Liver (tissue), 10 donors: ENCODE measurements at places on chromosomes 5 and 9.

DNA sequence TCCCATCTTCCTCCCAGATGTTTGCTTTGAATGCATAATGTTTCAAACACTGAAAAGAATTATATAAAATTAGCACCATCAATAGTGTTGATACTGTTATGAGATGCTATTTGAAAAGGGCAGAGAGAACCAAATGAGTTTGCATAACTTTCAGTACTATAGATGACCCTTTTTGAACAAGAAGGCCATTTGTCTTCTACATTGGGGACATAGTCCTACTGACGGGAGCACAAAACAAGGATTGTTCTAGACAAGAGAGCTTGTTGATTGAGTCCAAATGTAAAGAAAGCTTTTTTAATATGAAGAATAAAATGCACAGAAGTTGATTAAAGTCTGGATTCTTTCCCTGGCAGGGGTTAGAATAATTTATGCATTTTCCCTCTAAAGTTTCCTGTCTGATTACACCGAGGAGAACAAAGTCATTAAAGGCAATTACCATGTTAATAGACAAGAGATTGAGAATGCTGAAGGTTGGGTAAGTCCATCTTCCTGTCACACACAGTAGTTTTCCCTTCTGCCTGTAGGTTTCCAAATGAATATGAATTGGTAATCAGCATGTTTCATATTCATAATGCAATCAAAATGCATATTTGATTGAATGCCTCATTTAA, 32.8 kb upstream of the ADCY2 start:
- DNase-seq: no peak

- DNase-seq: no peak
Measured at GRCh38 chr5:139763930-139764791, 31.4 kb upstream of the PSD2 start.

DNA sequence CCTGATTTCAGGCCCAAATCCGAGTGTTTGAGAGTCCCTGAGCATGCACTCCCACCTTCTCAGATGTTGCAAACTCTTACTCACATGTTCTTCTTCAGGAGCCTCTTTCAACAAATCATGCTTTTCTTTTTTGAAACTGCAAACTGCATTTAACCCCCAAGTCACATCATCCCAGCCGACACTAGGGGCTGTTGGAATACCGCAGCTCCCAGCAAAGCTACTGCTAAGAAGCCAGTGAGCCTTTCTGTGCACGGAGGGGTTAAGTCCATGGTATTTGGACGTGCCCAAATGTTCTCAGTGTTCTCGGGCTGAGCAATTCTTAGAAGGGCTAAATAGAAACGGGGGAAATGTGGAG, 282.9 kb downstream of the NFIB start:
- DNase-seq: no peak

DNA sequence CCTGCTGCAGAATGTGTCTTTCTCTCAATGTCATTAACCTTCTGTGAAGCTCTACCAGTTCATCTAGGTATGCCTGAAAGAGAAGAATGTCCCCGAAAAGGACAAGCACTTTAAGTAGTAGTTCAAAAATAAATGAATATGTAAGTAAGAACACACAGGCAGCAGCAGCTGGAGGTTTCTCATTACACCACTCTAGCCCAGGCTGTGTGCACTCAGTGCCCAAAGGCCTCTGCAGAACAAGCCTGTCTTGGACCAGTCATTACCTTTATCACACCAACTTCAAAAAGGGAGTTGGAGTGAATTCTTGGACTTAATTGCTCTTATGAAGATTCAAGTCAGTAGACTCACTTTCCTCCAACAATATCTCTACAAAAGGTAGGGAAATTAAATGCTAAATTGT, 268.8 kb downstream of the MLLT3 start:
- DNase-seq: no peak
